NCI-H510A treated with DMSO at 0.1 percent for 48 hours (cell line): ENCODE measurements at places on chromosomes 6 and 20.

- DNase-seq = no peak
Observed at GRCh38 chr6:1296542-1296941, 15.4 kb upstream of the FOXQ1 start.

DNA sequence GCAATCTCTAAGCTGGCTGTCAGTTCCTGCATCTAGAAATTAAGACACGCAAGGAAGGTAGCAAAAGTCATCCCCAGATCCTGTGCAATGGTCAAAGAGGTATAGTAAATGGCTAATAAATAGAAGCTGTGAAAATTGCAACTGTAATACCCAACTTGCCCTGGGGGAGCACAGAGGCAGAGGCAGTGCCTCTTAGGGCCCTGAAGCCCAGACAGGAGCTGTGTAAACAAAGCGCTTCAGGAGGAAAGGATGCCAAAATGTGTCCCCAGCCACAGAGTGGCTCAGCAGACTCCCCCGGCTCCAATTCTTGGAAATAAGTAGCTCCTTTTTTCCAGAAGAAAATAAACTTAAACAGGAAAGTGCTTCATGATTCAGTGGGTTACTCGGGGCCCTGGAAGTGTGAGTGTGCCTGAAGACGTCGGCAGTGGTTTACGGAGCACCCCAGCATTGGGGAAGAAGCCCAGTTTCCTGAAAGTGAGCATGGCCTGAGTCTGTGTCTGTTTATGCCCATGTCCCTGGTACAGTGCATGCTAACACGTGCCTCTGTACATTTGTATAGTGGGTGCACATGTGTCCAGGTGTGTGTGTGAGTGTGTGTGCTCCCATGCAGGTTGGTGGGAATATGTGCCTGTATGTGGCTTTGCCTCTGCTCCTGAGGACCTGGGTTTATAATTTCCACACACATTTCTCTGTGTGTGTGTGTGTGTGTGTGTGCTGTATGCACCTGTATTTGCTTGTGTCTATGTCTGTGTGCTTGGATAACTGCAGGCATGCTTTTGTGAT is 246.7 kb downstream of the MAFB start:
- no peak for DNase-seq

DNA sequence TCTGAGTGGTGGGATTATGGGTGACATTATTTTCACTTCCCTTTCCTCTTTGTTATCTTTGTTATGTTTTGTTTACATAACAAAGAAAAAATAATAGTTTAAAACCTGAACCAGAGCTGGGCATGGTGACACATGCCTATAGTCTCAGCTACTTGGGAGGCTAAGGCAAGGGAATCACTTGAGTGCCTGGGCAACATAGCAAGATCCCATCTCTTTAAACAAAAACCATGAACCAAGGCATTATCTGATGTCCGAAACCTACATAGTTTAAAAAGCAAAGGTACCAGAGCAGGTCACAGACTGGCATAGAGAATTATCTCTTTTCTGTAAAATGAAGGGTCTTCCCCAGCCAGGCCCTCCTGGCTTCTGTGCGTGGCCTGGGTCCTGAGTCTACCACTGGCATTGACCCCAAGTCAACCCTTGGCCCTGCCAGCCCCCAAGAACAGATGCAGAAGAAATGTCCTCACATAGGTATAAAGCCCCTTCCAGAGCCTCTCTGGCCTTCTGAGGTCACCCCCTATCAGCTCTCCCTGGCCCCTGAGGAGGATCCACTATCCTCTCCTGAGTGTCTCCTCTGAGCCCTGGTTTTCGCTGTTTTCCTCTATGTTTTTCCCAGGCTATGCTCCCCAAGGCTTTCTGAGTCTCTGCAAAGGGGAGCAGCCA is 81.3 kb downstream of the TRERF1 start:
- DNase-seq = no peak

DNA sequence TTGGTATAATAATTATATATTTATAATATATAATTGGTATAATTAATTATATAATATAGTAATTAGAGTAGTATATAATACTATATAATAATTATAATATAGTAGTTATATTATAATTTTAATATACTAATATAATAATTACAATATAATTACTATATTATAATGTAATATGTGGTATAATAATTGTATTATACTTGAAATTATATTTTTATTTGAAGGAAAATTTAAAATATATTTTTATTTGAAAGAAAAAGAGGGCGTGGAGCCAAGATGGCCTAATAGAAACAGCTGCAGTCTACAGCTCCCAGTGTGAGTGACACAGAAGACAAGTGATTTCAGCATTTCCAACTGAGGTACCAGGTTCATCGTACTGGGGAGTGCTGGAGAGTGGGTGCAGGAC is 365.9 kb downstream of the MMUT start:
- no peak for DNase-seq

- DNase-seq = no peak
Observed at GRCh38 chr6:73074175-73074574, 151.1 kb downstream of the KHDC1L start.
